ENCODE measurements at places on chromosomes 11 and 22. TPM values are rescaled to one million over a fixed set of nuclear protein-coding genes. Genes with fewer than 3 reads are reported as not detected.
A peak's percentile ranks its signal among the peaks of the same experiment; 100 is the strongest.

Gene TUBA8
- total RNA-seq, result 1.4 TPM

Gene SLC22A12
- total RNA-seq, result not detected

DNA sequence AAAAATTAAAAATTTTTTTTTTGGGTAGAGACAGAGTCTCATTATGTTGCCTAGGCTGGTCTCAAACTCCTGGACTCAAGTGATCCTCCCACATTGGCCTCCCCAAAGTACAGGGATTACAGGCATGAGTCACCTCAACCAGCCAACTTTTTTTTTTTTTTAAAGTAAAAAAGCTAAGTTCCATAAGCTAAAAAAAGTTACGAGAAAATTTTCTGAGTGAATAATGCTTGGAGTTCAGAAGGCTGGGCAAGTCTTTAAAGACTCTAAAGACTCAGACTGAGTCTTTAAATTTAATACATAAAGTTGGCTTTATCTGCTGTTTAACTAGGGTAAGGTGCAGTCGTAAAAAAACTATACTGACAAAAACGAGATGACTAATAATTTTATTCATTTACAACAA lies 5.6 kb downstream of the DDX6 start:
- peak; percentile 52 for DNase-seq

DNA sequence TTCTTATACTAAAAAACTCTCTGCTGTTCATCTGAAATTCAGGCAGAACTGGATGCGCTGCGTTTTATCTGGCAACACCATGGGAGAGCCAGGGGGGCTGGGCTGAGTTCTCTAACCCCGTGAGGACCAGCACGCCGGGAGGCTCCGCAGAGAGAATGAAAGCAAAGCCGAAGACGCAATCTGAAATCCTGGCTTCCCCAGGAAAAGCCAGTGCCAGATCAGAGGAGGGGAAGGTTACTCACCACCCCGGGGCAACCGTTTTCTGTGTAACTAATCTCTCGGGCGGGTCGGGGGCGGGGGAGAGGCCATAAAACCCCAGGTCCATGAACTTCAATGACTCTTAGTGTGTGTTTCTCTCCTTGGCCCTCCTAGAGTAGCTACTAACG lies 99.4 kb downstream of the SHANK2 start:
- DNase-seq, result peak; percentile 31

DNA sequence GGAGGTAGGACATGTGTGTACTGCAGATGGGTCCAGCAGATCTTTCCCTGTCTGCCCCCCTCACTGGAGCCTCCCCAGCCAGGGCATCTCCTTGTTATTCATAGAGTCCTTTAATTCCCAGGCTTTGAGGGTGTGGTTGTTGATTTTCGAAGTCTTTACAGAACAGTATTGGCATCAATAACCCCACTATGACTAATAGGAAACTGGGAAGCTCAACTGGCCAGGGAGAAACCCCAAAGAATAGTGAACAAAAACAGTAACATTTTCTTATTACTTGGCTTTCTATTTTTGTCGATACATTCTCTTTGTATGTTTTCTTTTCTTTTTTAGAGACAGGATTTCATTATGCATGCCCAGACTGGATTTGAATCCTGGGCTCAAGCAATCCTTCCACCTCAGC lies 57.9 kb downstream of the NF2 start:
- peak; percentile 58 for DNase-seq

- DNase-seq, result no peak
These were observed 5.9 kb upstream of the FCHSD2 start for GRCh38 chr11:73147771-73148681.

DNA sequence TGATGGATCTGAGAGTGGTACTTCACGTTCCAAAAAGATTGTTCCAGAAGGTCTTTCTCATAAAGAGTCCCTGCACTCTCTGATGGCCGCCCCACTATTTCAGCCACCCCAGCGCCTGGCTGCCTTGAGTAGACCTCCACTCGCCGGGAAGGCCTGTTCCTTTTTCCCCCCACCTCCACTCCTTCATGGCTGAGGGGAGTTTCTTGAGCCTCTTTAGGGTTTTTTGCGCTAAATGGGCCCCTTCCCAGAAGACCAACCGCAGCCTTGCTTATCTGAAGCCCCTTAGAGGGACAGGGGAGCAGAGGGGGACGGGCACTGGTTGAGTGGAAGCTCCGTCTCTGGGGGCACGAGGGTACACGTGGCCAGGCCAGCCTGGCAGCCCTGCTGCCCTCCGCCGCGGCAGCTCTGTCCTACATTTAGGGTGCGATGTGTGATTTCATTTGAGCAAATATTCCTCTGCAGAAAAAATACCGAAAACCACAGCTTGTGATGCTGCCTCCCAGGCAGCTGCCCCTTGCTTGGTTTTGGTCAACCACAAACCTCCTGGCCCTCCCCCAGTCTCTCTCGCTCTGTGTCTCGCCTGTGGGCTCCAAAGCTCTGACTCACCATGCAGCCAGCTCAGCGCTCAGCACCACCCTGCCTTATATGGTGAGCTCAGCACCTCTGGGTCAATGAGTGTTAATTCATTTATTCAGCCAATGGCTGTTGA lies 88.7 kb downstream of the TP53I11 start:
- DNase-seq, result peak; percentile 99

DNA sequence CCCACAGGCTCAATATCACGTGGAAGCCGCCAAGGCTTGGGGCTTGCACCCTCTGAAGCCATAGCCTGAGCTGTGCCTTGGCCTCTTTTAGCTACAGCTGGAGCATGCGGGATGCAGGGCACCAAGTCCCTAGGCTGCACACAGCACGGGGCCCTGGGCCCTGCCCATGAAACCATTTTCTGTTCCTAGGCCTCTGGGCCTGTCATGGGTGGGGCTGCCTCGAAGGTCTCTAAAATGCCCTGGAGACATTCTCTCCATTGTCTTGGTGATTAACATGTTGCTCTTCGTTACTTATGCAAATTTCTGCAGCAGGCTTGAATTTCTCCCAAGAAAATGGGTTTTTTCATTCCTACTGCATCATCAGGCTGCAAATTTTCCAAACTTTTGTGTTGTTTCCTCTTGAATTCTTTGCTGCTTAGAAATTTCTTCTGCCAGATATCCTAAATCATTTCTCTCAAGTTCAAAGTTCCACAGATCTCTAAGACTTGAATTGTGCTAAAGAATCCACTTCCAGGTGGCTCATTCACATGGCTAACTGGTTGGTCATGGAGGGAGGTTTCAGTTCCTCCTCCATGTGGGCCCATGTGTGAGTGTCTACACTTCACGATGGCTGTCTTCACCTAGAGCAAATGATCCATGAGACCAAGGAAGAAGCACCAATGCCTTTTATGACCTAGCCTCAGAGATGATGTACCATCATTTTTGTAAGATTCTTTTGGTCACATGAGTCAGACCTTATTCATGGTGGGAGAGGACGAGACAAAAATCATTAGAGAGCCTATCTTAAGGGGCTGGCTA lies 7.4 kb upstream of the CREBZF start:
- DNase-seq, result no peak

DNA sequence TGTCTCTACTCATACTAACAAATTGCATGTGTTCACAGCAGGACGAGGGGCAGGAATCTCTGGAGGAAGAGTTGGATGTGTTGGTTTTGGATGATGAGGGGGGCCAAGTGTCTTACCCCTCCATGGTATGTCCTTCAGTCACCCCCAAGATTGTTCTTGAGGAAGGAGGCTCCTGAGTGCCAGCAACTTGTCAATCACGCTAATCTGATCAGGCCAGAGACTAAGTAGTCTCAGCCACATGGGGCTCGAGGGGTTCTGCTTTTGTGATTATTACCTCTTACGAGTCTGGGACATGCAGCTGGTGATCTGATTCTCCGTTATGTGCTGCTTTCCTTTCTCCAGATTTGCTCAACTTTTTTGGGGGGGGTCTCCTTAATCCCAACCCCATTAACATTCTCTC lies 54.3 kb downstream of the CTNND1 start:
- DNase-seq, result no peak

GRCh38 chr11:57359396-57359795 lies 21.2 kb downstream of the P2RX3 start:
- DNase-seq, result no peak

- DNase-seq, result no peak
These were observed 505.4 kb downstream of the MN1 start for GRCh38 chr22:27296091-27296675.

GRCh38 chr22:30552719-30553118 lies 6.2 kb upstream of the SEC14L6 start:
- no peak for DNase-seq

Data from IMR-90 (cell line).